ENCODE measurements at places on chromosomes 12 and 14.
A peak's percentile ranks its signal among the peaks of the same experiment; 100 is the strongest.

DNA sequence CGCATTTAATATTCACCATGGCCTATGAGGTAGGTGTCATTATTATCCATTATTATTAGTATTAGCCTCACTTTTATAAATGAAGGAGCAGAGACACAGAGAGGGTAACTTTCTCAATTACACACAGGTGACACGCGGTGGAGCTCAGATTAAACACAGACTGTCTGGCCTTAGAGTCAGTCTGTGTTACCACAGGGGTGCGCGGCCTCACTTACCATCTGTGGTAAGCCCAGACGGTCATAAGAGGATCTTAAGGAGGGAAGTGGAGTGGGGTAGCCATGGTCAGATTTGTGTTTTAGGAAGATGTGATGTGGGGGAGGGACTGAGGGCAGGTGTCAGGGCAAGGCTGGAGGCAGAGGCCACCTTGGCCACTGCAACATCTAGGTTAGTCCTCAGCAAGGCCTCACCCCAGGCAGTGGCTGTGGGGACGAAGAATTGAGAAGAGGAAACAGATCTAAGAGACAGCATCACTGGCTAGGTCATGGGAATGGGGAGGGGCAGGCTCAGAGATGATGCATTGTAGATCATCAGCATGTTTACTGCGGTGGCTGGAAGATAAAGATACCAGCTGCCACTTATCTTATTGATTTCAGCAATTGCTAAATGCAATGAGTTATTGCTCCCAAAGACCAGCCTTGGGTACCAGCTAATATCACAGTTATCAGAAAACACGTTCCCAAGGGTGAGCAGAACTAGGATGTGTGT, 67.1 kb downstream of the SERPINA3 start:
- no peak for DNase-seq

GRCh38 chr14:64232095-64232838, 61.9 kb downstream of the ESR2 start:
- no peak for DNase-seq

DNA sequence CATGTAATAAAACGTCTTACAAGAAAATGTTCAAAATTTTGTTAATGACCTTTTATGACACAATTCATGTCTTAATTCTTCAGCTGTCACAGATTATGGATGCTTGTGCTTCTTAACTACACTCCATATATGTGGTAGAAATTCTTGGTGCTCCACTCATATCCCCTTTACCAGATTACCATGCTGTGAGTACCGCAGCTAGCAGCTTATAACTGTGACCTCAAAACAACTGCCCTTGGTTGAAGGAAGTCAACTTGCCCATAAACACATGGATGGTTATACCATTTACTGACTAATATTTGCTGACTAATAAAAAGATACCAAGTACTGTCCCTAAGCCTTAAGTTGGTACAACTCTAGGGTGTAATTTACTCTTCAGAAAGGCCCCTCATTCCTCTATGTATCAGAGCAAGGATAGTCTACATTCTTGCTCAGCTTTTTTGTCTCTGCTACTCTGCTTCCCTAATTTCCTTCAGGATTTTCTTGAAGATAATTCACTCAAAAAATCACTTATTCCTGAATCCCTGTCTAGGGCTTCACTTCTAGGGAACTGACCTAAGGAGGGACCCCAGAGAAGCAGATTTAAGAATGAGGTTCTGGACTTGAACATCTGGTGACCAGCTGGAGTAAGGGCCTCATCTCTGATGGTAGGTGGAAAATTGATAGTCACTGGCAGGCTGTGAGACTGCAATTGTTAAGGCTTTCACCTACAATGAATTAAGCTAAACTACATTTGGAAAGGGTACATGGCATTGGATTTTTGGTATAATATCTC, 152.3 kb downstream of the SLC6A15 start:
- no peak for DNase-seq

DNA sequence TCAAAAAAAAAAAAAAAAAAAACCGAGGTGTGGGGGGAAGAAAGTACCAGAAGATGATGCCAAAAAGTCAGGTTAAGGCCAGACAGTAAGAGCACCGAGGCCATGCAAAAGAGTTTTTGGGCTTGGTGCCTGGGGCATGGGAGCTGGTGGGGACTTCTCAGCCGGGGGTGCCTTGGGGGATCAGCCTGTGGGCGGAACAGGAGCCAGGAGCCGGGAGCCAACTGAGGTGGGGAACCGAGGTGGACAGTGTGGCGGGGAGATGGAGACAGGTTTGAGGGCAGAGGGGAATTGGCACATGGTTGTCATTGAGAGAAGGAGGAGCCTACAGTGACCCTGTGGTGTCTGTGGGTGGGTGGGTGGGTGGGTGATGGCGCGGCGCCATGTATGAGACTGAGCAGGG, 33.2 kb downstream of the TSPAN11 start:
- no peak for DNase-seq

- DNase-seq = no peak
Measured at GRCh38 chr12:90028635-90029051, 320.0 kb upstream of the ATP2B1 start.

GRCh38 chr14:77094672-77095284, 3.3 kb upstream of the CIPC start:
- DNase-seq = peak; percentile 65

DNA sequence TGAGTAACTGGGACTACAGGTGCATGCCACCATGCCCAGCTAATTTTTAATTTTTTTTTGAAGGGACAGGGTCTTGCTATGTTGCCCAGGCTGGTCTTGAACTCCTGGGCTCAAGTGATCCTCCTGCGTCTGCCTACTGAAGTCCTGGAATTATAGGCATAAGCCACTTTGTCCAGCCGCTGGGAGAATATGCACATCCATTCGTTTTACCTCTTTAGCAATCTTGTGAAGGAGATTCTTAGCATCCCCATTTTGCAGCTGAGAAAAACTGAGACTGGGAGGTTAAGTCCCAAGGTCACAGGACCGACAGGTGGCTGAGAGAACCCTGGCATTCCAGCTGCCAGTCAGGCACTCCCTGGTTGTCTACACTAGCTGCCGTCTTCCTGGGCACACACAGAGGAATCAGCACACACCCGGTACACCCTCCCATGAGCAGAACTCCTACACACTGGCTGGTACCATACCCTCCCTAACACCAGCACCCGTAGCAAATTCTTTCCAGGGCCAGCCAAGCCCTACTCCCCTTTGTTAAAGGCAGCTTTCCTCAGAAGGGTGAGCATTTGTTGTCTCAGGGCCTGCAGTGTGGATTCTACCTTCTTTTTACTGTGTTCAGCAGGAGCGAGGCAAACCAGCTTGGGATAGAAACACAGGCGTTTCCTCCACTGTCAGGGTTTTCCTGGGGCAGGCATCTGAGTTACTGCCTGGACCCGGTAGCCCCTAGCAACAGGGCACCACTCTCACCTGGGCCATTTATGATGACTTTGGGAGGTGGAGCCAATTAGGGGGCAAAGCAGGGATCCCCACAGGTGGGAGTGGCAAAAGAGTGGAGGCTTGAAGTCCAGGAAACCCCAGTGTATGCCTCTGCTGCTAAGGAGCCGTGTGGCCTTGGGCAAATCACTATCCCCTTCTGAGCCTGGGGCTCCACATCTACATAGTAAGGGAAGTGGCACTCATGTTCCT, 70.2 kb downstream of the IRF2BPL start:
- no peak for DNase-seq

GRCh38 chr14:92980866-92981265, 57.9 kb downstream of the CHGA start:
- DNase-seq = no peak

GRCh38 chr12:11876307-11876706, 194.4 kb upstream of the BCL2L14 start:
- DNase-seq = no peak

DNA sequence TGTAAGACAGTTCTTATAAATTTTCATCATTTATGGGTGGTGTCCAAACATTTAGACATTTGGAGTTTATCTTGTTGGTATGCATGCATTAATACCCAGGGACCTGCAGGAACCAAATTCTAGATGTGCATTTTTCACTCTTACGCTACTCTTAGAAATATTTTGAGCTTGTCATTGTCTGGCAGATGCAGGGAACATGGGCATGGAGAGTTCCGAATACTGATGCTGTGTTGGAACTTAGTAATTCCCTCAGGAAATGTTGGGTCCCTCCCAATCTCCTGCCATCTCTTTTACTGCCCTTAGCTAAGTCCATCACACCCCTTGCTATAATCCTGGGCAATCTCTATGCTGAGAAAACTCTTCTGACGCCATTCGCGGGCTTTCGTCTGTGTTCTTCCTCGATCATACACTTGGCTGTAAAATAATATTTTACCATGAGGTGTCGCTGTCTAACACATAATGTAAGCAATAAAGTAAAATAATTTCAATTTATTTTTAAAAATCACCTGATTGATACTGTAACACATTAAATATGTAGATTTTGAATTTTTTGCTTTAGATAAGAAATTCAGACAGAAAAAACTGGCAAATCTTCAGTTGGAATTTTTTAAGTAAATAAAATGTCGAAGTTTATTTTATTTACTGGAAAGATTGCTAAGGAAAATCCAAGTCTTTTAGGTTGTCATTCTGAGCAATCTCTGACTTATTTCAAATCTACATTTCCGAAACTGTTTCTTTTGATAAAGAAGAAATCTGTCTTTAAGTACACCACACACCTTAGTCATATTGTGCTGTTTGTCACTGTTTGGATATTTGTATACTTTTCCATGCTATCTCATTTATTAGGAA, 304.1 kb upstream of the SSTR1 start:
- no peak for DNase-seq

DNA sequence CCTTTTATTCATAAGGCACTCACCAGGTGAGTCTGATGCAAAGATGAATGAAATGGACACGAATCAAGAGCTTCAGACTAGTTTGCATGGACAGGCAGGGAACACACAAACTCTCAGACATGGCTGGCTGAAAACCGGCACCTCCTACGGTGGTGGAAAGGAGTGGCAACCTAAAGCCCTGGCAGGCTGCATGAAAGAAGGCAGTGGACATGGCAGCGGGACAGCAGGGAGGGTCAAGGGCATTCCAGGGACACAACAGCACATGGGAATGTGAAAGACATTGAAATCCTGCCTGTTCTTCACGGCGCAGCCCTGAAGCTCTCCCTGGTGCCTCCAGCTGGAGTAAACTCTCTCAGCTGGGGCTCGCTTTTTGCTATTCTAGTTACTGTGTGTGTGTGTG, 16.6 kb upstream of the LRTM2 start:
- no peak for DNase-seq

DNA sequence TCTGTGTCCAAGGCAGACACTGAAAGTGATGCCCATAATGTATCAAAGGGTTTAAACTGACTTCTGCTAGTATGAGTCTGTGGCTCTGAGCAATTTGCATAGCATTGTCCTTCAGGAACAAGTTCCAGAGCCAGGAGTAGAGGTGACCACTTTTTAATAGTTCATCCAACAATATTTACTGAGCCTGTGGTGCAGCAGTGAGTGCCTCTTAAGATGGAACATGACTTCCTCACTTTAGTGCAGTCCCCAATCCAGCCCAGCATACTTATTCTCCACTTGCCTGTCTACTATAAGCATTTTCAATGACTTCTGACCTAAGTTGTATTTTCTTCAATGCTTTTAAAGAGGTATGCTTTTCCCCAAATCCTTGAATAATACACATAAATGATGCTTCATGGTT, 611.3 kb downstream of the MED13L start:
- no peak for DNase-seq

DNA sequence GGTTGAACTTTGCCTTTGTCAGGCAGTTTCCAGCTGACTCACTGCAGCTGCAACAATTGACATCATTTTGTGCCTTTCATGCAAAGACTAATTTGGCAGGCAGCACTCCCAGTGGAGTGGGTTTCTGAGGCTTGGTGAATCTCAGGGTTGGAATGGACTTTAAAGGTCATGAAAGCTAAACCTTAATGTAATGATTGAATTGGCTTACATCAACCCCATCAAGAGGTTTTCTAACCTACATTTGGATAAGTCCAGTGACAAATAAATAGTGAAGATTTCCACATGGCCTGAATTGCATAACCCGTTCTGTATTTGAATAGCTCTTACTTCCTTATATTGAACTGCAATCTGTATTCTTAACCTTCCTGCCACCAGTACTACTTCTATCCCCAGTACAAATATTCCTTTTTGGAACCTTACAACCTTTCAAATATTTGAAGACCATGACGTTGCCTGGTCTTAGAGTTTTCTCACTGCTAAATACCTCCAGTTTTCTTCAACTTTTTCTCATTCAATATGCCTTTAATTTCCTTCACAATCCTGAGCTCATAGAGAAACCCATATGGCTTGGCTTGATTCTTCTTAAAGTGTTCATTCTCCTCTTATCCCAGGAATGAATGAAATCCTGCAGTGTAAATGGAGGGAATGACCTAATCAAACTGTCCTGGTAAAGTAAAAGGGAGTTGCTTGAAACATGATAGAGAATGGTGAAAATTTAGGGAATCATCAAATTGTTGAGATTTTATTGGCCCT, 168.1 kb upstream of the NOVA1 start:
- no peak for DNase-seq

DNA sequence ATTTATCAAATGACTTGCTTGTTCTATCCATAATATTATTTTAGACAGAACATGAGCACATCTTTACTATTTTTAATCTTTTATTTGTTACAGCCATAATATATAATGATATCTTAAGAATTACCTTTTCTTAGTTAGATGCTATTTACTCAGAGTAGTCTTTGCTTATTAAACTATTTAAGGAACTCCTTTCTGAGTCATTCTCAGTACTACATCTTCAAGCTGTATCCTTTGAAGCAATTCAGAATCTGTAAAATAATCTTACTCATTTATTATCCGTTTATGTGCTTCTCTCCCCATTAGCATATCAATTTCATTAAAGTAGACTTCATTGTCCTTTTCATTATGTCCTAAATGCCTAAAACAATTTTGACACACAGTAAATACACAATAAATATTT, 240.4 kb upstream of the FAR2 start:
- no peak for DNase-seq

GRCh38 chr14:104253223-104253822, 114.9 kb downstream of the KIF26A start:
- no peak for DNase-seq

GRCh38 chr14:77554816-77555599, 56.4 kb upstream of the ISM2 start:
- no peak for DNase-seq

- DNase-seq = no peak
Measured at GRCh38 chr12:32788405-32788804, 32.7 kb upstream of the YARS2 start.

DNA sequence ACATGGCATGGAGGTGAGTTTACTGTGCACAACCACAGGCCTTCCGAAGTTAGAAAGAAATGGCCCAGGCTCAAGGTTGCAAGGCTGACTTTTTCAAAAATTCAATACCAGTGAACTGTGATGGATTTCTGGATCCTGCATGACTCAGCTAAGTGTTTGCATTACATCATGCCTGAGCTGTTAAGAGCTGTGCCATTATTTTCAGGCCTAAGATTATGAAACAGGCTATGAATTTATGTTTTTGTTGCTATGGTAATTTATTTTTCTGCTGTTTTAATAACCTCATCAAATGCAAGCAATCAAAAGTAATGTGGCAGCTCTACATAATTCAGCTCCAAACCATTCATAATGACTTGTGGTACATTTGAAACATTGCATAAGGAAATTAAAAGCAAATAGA, 457.7 kb upstream of the TMEM132C start:
- no peak for DNase-seq

- DNase-seq = no peak
Measured at GRCh38 chr12:68271346-68271745, 17.9 kb upstream of the IL22 start.
